Choroid plexus epithelial cell (primary cell): ENCODE measurements at places on chromosomes 3 and 15.

- no peak for DNase-seq
These were observed 17.5 kb downstream of the NOX5 start for GRCh38 chr15:69032031-69032430.

GRCh38 chr3:9175421-9175820 is 74.0 kb downstream of the SRGAP3 start:
- peak; percentile 4 for DNase-seq

- DNase-seq: no peak
These were observed 96.7 kb downstream of the TP63 start for GRCh38 chr3:189727898-189728297.

DNA sequence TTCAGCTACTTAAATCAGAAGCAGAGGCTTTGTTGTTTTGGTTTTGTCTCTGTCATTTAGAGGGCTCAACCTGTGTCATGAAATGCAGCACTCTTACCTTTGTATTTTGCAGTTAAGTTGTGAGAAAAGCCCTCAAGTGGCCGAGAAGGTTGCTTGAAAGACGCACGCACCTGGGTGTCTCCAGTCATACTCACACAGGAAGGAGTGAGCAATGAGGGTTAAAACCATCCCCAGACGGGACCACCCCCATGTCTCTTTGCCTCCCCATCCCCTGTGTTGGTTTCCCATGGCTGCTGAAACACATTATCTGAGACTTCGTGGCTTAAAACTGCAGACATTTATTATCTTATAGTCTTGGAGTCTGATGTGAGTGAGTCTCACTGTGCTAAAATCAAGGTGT is 376.1 kb upstream of the CFAP20DC start:
- DNase-seq: no peak

DNA sequence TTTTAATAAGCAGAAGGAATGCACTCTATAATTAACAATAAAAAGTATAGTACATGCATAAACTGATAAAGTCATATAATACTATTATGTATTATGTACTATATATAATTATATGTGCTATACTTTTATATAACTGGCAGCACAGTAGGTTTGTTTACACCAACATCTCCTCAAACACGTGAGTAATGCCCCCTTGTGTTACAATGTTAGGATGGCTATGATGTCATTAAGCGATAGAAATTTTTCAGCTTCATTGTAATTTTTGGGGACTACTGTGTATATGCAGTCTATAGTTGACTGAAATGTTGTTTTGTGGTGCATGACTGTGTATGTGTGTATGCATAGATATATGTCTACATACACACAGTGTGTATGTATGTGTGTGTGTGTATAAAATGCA is 100.6 kb downstream of the SLMAP start:
- DNase-seq: peak; percentile 40

DNA sequence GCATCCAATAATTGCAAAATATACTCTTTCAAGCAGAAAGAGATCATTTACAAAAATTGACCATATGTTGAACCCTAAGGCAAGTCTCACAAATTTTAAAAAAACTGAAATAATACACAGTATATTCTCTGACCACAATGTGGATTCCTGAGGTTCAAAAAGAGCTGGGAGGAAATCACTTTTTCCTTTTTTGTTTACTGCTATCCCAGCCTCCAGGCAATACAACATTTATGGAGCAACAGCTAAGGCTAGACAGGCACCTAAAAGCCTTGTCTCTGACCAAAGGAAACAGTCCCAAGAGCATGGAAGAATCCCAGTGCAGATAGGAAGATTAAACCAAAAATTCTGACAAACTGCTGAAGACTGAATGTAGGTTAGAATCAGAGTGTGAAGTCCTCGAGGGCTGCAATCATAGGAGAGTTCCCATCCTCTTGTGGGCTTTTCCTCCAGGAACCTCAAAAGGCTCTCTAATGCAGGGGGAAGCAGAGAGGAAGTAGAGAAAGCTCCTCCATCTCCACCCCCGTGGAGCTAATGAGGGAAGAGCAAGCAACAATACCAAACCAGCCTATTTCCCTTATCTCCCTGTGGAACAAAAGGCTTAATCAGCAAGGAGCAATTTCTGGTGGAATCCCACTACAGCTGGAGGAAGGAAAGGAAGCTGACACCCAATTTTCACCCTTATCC is 57.0 kb downstream of the TMCC1 start:
- peak; percentile 20 for DNase-seq

- no peak for DNase-seq
These were observed 109.2 kb upstream of the TPM1 start for GRCh38 chr15:62933386-62933785.

- no peak for DNase-seq
These were observed 27.9 kb upstream of the SNRPA1 start for GRCh38 chr15:101322854-101323477.

DNA sequence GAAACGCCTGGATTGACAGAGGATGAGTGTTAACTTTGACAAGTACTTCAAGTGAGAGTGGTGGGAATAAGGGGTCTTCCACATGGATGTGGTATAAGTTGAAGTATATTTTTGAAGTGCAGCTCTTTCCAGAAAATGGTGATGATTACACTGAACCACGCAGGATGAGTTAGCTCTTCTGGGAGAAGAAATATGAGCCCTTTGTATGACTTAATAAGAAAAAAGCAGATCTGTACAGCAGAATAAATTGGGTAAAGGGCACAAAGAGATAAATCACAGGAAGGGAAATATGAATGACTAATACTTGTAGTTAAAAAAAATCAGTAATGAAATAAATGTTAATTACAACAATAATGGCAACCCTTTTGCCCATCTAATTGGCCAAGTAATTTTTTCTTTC is 1.3 kb downstream of the CCR3 start:
- no peak for DNase-seq

- DNase-seq: no peak
These were observed 3.7 kb downstream of the SSR3 start for GRCh38 chr3:156551261-156551660.

DNA sequence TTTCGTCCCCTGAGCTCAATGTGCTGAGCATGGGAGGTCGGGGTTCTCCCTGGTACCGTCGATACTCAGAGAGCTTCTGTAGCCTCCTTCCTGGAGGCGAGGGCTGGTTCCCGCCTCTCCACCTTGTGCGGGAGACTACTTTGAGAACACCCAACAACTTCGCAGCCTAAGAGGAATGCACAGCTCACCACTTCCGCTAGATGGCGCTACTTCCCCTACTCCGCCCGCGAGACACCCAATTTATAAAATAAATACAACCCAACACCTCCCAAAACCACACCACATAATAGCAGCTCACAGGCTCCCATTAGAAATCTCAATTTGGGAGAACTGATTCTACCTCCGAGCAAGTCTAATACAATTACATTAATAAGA is 1.2 kb downstream of the RGMA start:
- DNase-seq: peak; percentile 62
